T-helper 1 cell (primary cell): ENCODE measurements at places on chromosomes 6 and 20.

GRCh38 chr6:106168097-106168888 is 82.2 kb downstream of the PRDM1 start:
- DNase-seq, result no peak

DNA sequence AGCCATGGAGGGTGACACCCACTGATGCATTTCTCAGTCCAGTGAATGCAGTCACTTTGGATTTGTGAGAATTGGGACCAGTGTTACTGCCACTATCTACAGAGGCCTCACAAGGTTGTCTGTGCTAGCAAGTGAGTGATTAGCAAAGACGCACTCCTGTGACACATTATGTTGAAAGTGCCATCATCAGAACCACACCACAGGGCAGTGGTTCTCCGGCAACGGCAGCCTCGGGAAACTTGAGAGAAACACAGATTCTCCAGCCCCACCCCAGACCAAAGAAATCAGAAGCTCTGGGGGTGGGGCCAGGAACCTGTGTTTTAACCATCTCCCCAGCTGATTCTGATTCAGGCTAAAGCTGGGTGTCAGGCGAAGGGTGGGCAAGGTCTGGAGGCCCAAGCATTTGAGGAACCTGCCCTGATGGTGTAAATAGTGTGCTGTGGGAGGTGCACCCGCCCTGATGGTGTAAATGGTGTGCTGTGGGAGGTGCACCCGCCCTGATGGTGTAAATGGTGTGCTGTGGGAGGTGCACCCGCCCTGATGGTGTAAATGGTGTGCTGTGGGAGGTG is 39.9 kb downstream of the TMEM242 start:
- no peak for DNase-seq

GRCh38 chr6:160534050-160534696 is 129.9 kb downstream of the LPA start:
- peak; percentile 19 for DNase-seq

- DNase-seq, result no peak
These were observed 56.3 kb downstream of the HLA-DPB1 start for GRCh38 chr6:33132081-33132524.
